Hippocampal formation (tissue), 2 donors: ENCODE measurements at places on chromosomes 7 and 10.

- DNase-seq: no peak
Measured at GRCh38 chr7:112228632-112229031, 22.1 kb downstream of the ZNF277 start.

DNA sequence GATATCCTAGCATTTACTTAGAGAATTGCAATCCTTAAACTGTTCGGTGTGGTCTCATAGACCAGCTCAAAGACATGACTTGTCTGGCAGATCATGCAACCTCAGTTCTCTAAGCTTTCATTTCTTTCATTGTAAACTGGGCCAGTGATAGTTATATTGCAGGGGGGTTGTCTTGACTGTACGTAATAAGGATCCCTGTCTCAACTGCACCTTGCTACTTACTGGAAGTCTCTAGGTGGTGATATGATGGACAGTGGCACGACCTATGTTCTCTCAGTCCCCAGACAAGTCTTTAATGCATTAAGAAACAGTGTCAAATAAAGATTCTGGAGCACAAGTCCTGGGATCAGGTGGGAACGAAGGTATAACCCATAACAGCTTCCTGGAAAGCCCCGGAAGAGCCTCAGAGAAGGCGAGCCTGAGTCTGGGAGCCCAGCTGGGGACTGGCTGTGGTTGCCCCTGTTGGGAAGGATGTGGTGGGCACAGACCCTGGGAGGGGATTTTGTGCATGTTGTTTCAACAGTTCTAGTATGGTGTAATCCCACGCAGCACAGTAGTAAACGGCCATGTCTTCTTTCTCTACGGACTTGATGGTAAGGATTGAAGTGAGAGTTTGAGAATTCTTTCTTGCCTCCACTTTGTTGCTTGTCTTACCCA is 26.0 kb upstream of the TARP start:
- no peak for DNase-seq

DNA sequence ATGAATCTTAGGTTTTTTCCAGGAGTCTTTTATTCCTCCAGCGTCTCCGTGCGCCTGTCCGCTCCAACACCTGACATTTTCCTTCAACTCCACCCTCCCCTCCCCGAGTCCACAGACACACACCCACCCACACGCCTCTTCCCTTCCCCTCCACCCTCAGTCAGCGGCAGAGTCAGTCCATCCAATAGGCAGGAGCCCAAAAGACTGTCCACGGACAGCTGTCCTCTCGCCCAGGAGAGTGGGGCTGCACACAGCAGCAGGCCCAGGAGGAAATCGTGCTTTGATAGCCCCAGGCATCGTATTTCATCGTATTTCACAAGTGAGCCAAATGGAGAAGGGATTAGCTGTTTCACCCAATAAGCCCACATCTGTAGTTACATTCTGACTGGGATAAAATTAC is 285.1 kb downstream of the ZEB1 start:
- DNase-seq: no peak

- no peak for DNase-seq
Measured at GRCh38 chr10:110487411-110488331, 10.0 kb upstream of the DUSP5 start.

DNA sequence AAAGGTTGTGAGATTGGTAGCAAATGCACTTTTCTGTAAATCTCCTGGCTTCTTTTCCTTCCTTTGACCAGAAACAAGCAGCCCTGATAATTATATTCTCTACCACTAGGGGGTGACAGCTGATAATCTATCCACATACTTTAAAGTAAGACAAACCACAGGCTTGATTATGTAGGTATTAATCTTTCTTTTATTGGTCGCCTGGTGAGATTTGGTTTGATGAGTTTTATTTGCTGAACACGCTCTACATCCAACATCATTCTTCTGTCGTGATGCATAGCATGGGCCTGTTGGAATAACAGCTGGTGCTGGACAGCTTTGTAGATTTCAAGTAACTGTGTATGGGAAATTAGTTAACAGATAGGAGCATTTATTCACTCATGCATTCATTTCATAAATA is 63.5 kb downstream of the ZNF365 start:
- DNase-seq: no peak

DNA sequence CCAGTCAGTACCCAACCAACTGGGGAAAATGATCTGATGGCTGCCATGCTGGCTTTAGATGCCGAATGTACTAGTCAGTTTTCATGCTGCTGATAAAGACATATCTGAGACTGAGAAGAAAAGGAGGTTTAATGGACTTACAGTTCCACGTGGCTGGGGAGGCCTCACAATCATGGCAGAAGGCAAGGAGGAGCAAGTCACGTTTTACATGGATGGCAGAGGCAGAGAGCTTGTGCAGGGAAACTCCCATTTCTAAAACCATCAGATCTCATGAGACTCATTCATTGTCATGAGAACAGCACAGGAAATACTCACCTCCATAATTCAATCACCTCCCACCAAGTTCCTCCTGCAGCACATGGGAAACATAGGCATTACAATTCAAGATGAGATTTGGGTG is 508.9 kb upstream of the NRP1 start:
- no peak for DNase-seq
